ENCODE measurements at places on chromosomes 16 and 17. TPM values are rescaled to one million over a fixed set of nuclear protein-coding genes. Genes with fewer than 3 reads are reported as not detected.
A peak's percentile ranks its signal among the peaks of the same experiment; 100 is the strongest.

DNA sequence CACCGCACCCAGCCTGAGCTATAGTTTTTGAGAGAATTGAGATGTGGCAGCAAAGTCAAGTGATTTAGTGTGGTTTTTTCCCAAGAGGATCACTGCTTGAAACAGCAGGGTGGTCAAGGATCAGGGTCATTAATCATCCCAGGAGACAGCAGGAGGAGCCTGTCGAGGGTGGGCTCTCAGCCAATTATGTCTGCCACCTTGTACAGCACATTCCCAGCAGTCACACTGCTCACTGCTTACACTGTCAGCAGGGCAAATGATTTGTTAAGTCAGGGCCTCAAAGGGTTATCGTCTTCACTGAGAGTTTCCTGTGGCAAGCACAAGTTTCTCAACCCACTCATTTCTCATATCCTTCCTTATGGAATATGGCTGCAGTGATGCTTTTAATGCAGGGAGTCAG, 13.2 kb downstream of the B3GNT9 start:
- DNase-seq: no peak
- H3K4me1 ChIP-seq: no peaks in the 10 kb centered on the region
- no peak overlapping the region for H3K4me3 ChIP-seq
- no peak overlapping the region for H3K27ac ChIP-seq
- H3K36me3 ChIP-seq: peaks cover 98% of the 10 kb centered on the region

DNA sequence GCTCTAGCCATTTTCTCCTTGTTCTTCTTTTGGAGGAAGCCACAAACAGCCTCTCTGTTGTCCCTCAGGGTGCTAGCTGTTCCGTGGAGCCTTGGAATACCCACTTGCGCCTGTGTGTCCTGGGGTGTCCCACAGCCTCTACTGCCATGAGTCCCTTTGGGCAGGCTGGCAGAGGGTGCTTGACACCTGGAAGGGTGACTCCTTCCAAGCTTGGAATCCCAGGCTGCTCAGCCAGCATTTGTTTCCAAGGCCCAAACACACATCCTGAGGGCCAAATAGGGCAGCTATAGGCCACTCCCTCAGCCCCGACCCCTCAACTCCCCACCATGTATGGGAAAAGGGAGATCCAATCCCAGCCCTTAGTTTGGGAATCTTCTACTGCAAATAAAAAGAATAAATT, 14.9 kb downstream of the ZNHIT3 start:
- H3K27me3 ChIP-seq: no peaks in the 10 kb centered on the region
- peaks cover 97% of the 10 kb centered on the region for H3K36me3 ChIP-seq
- H3K4me3 ChIP-seq: no peak overlapping the region
- H3K4me1 ChIP-seq: no peaks in the 10 kb centered on the region
- no peak for DNase-seq

DNA sequence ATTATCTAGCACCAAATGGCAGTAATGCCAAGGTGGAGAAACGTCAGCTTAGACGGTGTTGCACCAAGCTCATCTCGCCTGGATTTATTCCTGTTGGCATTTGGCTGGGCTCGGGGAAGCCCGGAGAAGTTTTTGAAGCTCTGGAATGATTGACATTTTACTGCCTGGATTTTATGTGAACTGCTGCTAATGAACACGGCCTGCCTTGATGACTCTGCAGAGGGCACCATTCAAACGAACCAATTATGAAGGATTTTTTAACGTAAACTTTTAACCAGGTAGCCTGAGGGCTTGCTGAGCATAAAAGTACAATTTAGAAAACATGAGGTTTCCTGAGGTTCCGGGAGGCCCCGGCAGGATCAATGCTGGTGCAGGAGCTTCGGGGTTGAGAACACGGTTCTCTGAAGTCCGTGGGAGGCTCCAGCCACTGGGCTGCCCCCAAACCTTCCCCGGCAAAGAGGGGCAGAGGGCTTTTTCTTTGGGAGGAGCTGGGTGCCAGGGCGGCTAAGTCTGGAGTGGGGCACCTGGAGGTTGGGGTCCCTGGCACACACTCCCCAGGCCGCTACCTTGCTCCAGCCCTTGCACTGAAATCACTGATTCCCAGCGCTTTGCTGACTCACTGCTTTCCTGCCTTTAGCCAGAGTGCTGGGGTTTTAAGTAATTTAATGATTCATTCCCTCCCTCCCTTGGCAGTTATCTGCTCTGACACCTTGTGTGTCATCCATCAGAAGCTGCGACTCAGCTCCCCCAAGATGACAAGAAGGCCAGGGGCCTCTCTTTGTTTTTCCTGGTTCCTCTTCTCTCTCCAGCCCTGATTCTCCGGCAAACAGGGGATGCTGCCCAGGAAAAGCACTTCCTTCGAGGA, 161.2 kb upstream of the IRX3 start:
- H3K27ac ChIP-seq: no peak overlapping the region
- no peak for DNase-seq

Gene PLCG2
- 14.1 TPM for total RNA-seq

GRCh38 chr17:64130559-64131001, 636 bp upstream of the ERN1 start:
- peak overlapping the region; percentile 99 for H3K27ac ChIP-seq
- H3K4me1 ChIP-seq: peaks cover 60% of the 10 kb centered on the region
- H3K36me3 ChIP-seq: no peaks in the 10 kb centered on the region
- no peaks in the 10 kb centered on the region for H3K27me3 ChIP-seq
- DNase-seq: no peak

- peak; percentile 28 for DNase-seq
- H3K36me3 ChIP-seq: no peaks in the 10 kb centered on the region
- H3K4me1 ChIP-seq: peaks cover 19% of the 10 kb centered on the region
- no peaks in the 10 kb centered on the region for H3K27me3 ChIP-seq
- no peak overlapping the region for H3K4me3 ChIP-seq
These were observed 13.1 kb downstream of the SLC47A2 start for GRCh38 chr17:19703106-19703827.

- DNase-seq: no peak
- H3K27me3 ChIP-seq: no peaks in the 10 kb centered on the region
- no peak overlapping the region for H3K27ac ChIP-seq
- H3K4me1 ChIP-seq: no peaks in the 10 kb centered on the region
- no peak overlapping the region for H3K4me3 ChIP-seq
These were observed 31.9 kb downstream of the KIFC3 start for GRCh38 chr16:57770361-57770760.

- H3K4me1 ChIP-seq: peaks cover 17% of the 10 kb centered on the region
- no peak overlapping the region for H3K27ac ChIP-seq
- DNase-seq: no peak
- peaks cover 12% of the 10 kb centered on the region for H3K27me3 ChIP-seq
- H3K36me3 ChIP-seq: no peaks in the 10 kb centered on the region
- no peak overlapping the region for H3K4me3 ChIP-seq
These were observed 4.1 kb downstream of the MMP25 start for GRCh38 chr16:3050487-3050886.

Gene SLC2A4
- total RNA-seq: 7.0 TPM

GRCh38 chr17:77354670-77355455, 214.1 kb downstream of the SEC14L1 start:
- no peaks in the 10 kb centered on the region for H3K27me3 ChIP-seq
- peak overlapping the region; percentile 76 for H3K27ac ChIP-seq
- no peaks in the 10 kb centered on the region for H3K36me3 ChIP-seq
- DNase-seq: peak; percentile 87
- no peak overlapping the region for H3K4me3 ChIP-seq

GRCh38 chr17:499951-500461, 147.4 kb upstream of the RPH3AL start:
- no peak overlapping the region for H3K27ac ChIP-seq
- DNase-seq: peak; percentile 32
- H3K4me1 ChIP-seq: no peaks in the 10 kb centered on the region

DNA sequence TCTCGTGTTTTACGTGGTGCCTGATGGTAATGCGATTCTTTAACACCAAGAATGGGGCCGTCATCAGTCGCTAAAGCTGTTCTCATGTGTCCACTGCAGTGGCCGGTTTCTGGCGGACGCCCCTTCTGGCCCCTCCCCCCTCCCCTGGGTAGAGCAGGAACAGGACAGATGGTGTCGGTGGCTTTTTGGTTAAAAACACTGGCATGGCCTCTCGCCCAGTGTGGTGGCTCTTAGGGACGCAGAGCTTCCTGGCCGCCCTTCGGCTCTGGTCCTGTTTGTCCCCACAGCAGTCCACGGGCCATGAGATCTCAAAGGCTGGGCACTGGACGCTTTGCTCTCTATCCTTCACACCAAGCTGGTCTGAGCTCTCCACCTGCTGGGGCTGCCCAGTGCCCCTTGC, 151.8 kb downstream of the BANP start:
- DNase-seq: no peak
- H3K27ac ChIP-seq: no peak overlapping the region
- no peaks in the 10 kb centered on the region for H3K36me3 ChIP-seq

Gene FAM20A
- 13.8 TPM for total RNA-seq

- H3K4me1 ChIP-seq: no peaks in the 10 kb centered on the region
- H3K27me3 ChIP-seq: no peaks in the 10 kb centered on the region
- no peak overlapping the region for H3K4me3 ChIP-seq
- no peak for DNase-seq
These were observed 6.0 kb upstream of the KCNH6 start for GRCh38 chr17:63516910-63517824.

Gene PLK1
- 35.9 TPM for total RNA-seq

- no peak overlapping the region for H3K27ac ChIP-seq
- H3K4me1 ChIP-seq: no peaks in the 10 kb centered on the region
- DNase-seq: no peak
- no peaks in the 10 kb centered on the region for H3K27me3 ChIP-seq
- no peaks in the 10 kb centered on the region for H3K36me3 ChIP-seq
These were observed 6.2 kb downstream of the PLCG2 start for GRCh38 chr16:81785138-81785924.

- H3K4me3 ChIP-seq: no peak overlapping the region
- H3K27ac ChIP-seq: no peak overlapping the region
- H3K36me3 ChIP-seq: no peaks in the 10 kb centered on the region
- H3K27me3 ChIP-seq: no peaks in the 10 kb centered on the region
- DNase-seq: no peak
These were observed 287.4 kb downstream of the SLC39A11 start for GRCh38 chr17:72804949-72805707.

GRCh38 chr16:87040169-87041117, 276.7 kb downstream of the C16orf95 start:
- H3K27me3 ChIP-seq: peaks cover 17% of the 10 kb centered on the region
- no peaks in the 10 kb centered on the region for H3K36me3 ChIP-seq
- H3K27ac ChIP-seq: no peak overlapping the region

Gene HLF
- 8.5 TPM for total RNA-seq

- H3K36me3 ChIP-seq: no peaks in the 10 kb centered on the region
- peak; percentile 13 for DNase-seq
- no peaks in the 10 kb centered on the region for H3K27me3 ChIP-seq
- peaks cover 46% of the 10 kb centered on the region for H3K4me1 ChIP-seq
These were observed 36.8 kb downstream of the TNRC6C start for GRCh38 chr17:77995146-77995852.

- DNase-seq: no peak
- H3K4me1 ChIP-seq: peaks cover 58% of the 10 kb centered on the region
- H3K27ac ChIP-seq: peak overlapping the region; percentile 89
- no peaks in the 10 kb centered on the region for H3K36me3 ChIP-seq
- no peaks in the 10 kb centered on the region for H3K27me3 ChIP-seq
These were observed 546 bp downstream of the SNN start for GRCh38 chr16:11668623-11669379.

Gene GSDMA
- total RNA-seq: not detected

- DNase-seq: peak; percentile 98
- no peaks in the 10 kb centered on the region for H3K36me3 ChIP-seq
- H3K27me3 ChIP-seq: no peaks in the 10 kb centered on the region
These were observed at the start of gene THAP11 for GRCh38 chr16:67841816-67842508. TSS of gene THAP11 (plus strand) at chr16:67842320. CDS start at chr16:67842555, 235 bp downstream.

- peak; percentile 61 for DNase-seq
- peak overlapping the region; percentile 5 for H3K27ac ChIP-seq
- no peaks in the 10 kb centered on the region for H3K36me3 ChIP-seq
These were observed 50.6 kb downstream of the LMF1 start for GRCh38 chr16:920051-920681.

DNA sequence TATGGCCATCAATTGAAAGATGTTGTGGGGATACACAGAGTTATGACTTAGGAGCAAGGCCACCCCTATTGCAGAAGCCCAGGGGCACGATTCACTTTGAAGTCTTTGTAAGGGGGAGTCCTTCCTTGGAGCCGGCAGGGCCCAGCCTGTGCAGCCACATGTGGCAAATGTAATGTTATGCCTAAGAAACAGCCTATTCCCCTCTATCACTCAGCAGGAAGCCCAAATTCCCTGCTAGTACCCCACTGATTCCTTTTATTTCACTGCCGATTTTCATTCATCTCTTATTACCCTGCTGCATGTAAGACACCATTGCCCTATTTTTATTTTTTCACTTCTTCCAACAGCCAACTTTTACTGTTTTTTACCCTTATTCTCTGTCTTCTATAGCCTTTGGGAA, 233.2 kb downstream of the PMP22 start:
- no peaks in the 10 kb centered on the region for H3K4me1 ChIP-seq
- DNase-seq: no peak
- H3K4me3 ChIP-seq: no peak overlapping the region

Gene RGS9
- 16.1 TPM for total RNA-seq

DNA sequence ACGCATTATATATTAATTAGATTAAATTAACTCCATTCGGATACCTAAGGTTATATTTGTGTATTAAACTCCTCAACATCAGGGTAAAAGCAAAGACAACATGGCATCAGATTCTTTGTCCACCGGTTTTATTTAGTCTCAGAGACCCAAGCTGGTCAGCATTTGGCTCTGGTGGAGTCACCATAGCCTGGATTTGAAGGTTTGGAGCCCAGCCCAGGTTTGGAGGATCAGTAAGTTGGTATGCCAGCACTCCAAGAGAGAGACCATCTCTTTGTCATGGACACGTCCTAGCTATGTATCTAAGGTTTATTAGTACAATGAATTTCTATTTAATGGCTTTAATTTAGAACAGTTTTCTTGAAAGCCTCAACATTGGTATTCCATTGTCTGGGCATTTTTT, 328.4 kb upstream of the RBFOX1 start:
- no peaks in the 10 kb centered on the region for H3K4me1 ChIP-seq
- DNase-seq: no peak
- no peaks in the 10 kb centered on the region for H3K36me3 ChIP-seq
- H3K27me3 ChIP-seq: no peaks in the 10 kb centered on the region
- no peak overlapping the region for H3K4me3 ChIP-seq

- H3K4me1 ChIP-seq: peaks cover 5% of the 10 kb centered on the region
- DNase-seq: no peak
- H3K36me3 ChIP-seq: peaks cover 35% of the 10 kb centered on the region
- H3K4me3 ChIP-seq: no peak overlapping the region
These were observed 75.8 kb downstream of the ABCC6 start for GRCh38 chr16:16147316-16147999.

DNA sequence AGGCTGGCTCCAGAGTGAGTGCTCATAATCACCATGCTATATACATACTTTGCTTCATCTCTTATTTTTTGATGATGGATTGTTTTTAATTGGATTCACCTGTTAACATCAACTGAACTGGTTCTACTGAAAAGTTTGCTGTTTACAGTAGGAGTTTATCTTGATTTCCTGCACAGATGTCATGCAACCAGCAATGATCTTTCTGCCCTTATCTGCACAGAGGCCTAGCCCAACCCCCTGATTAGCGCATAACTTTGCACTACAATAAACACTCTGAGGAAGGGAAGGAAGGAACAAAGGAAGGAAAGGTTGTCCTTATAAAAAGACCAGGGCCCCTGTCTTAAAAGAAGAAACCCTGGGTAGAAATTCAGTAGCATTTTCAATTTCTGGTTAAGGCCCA, 152.9 kb downstream of the RGS9 start:
- H3K27me3 ChIP-seq: no peaks in the 10 kb centered on the region
- no peak overlapping the region for H3K4me3 ChIP-seq
- no peaks in the 10 kb centered on the region for H3K36me3 ChIP-seq
- DNase-seq: no peak
- no peak overlapping the region for H3K27ac ChIP-seq
- peaks cover 16% of the 10 kb centered on the region for H3K4me1 ChIP-seq

- peaks cover 48% of the 10 kb centered on the region for H3K4me1 ChIP-seq
- H3K27ac ChIP-seq: no peak overlapping the region
- no peaks in the 10 kb centered on the region for H3K36me3 ChIP-seq
- no peaks in the 10 kb centered on the region for H3K27me3 ChIP-seq
These were observed 8.1 kb upstream of the ATP2A3 start for GRCh38 chr17:3972281-3972731.

Gene ACE
- 5.3 TPM for total RNA-seq
